Stimulated activated CD8-positive, alpha-beta memory T cell treated with anti-CD3 and anti-CD28 coated beads, Interleukin-4, amount 100 ng/mL, for 4 hours (primary cell): ENCODE measurements at places on chromosomes 4 and X.
A peak's percentile ranks its signal among the peaks of the same experiment; 100 is the strongest.

- no peak for DNase-seq
Observed at GRCh38 chr4:150561143-150561737, 20.7 kb upstream of the MAB21L2 start.

DNA sequence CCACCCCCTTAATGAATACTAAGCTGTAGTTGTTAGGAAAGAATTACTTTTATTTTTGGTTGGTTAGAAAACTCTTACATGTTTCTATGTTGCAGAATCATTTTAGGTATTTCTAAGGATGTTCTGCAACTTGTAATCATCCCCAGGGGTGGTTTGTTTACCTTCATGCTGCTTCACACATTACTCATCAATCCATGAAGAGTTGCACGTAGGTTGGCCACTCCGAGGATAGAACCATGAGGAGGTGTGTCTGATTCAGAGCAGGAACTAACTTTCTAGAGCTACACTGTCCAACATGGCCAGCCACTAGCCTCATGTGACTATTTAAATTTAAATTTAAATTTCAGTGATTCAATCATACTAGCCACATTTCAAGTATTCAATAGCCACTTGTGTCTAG is 127.2 kb upstream of the FRMPD4 start:
- DNase-seq, result no peak

DNA sequence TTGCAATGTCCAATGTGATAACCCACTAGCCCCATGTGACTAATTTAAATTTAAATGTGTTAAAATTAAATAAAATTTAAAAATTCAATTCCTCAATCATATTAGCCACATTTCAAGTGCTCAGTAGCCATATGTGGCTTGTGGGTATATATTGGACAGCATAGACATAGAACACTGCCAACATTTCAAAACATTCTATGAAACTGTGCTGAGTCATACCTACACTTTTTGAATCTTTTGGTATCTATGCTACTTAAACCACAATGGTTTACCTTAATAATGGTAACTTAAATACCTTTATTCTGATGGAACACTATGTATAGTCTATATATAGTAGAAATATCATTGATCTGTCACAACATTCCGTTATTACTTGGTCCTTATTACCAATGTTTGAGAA is 223.4 kb upstream of the ATOH1 start:
- no peak for DNase-seq

DNA sequence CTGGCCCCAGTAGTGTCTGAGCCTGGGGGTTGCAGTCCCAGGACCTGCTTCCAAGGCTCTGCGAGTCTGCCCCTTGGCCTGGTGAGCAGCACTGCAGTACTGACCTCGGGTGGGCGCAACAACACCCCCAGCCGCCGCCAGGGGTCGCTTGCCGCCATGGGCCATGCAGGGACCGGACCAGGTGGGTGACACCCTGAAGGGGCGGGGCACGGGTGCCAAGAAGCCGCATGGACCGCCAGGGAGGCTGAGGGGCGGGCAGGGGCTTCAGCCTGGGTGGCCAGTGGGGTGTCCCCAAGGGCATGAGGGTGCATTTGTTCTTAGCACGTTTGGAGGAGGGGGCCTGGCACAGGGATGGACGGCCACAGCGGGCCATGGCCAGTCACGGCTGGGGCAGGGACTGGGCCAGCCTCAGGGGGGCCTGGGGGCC is 25.0 kb downstream of the TACC3 start:
- peak; percentile 59 for DNase-seq

DNA sequence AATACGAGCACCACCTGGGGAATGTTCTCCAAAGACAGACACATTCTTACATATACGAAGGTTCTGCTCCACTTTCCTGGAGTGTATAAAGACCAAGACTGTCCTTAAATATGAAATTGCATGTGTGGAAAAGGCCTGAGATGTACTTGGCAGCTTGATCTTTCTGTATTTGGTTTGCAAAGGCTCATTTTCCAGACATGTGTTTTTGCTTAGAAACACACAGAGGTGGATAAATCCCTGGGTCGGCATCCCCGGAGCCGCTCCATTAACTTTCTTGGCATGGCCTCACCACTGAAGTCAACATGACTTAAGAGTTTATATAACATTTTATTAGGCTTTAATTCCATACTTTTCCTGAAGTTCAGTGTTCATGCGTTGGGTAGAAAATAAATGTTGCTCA is 239.4 kb downstream of the LDB2 start:
- no peak for DNase-seq

GRCh38 chr4:8328866-8329559 is 59.5 kb downstream of the HTRA3 start:
- DNase-seq, result no peak

DNA sequence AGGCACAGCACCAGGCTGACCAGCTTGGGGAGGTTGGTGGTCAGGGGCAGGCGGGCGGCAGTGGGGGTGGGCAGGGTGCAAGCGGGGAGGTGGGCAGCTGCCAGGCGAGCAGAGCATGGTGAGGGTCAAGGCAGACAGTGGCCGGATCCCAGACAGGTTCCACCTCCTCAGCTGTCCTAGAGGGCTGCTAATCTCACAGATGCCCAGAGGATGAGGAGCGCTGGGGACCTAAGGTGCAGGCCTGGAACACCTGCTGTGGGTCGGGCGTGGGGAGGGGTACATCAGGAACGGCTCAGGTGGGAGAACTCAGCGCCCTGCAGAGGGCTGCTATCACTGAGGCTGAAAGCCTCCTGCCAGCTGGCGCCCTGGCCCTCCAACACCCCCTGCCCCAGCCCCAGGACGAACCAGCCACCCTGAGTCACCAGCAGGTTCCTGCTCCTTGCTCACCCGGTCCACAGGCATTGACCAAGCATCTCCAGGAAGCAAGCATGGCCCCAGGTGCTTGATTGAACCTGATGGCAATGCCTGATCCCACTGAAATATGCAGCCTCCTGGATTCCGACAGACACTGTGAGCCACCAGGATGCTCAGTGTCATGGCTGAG is 28.4 kb upstream of the C4orf50 start:
- no peak for DNase-seq

DNA sequence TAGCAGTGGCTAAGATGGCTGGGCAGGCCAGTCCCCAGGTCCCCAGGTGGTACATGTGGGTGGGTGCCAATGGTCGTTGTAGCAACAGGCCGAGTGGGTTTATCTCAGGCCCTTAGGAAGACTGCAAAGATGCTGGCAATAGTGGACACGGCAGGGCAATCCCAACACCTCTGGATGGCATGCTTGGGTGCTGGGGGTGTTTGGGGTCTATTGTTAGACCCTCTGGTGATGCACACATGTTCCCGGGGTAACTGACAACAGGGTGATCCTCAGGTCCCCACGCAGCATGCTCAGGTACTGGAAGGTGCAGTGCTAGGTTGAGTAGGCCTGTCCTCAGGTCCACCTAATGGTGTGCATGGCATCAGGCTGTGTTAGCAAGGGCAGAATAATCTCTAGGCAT is 267.5 kb downstream of the ANKRD50 start:
- no peak for DNase-seq

DNA sequence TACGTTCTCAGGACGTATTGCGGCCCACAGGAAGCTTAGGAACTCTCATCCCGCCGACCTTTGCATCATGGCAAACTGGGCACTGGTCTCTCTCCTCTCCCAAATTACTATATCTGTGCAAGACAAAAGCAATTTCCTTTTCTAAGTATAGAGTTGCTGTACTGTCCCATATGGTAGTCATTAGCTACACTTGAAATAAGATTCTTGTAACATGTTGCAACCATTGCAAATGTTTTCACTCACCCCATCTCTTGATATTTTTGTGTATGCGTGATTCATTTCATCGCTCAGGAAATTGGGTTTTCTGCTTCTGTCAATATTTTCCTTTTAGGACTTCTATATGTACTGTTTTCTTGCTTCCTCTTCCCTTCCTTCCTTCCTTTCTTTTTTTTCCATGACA is 15.7 kb downstream of the ARMCX6 start:
- DNase-seq, result no peak

- DNase-seq, result no peak
Observed at GRCh38 chr4:6534618-6535328, 40.2 kb upstream of the MAN2B2 start.
